Left ventricle myocardium inferior (tissue), 1 donor: ENCODE measurements at places on chromosomes 7 and 10.

GRCh38 chr7:92253251-92253650 lies 7.5 kb downstream of the ANKIB1 start:
- DNase-seq, result no peak

- no peak for DNase-seq
Measured at GRCh38 chr10:21176934-21177480, 279.9 kb upstream of the NEBL start.

DNA sequence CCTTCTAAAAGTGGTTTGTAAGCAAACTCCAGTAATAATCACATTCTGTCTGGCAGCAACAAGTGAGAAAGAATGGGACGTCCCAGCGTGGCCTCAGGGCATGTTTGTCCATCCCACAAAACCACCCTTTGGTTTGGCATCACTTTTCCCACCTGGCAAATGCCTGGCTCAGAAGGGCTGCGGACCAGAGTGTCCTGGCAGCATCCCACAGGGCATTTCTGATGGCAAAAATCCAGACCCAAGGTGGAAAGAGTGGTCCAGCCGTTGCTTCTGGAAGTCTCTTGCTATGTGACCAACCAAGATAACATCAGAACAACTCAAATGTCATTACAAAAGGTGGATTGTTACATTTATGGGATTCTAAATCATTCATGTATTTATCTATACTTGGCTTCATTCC lies 174.4 kb downstream of the CREB5 start:
- no peak for DNase-seq

- DNase-seq, result no peak
Measured at GRCh38 chr7:64433590-64433989, 119.8 kb downstream of the ZNF736 start.

GRCh38 chr10:43735907-43736306 lies 87.2 kb upstream of the ZNF32 start:
- DNase-seq, result no peak

DNA sequence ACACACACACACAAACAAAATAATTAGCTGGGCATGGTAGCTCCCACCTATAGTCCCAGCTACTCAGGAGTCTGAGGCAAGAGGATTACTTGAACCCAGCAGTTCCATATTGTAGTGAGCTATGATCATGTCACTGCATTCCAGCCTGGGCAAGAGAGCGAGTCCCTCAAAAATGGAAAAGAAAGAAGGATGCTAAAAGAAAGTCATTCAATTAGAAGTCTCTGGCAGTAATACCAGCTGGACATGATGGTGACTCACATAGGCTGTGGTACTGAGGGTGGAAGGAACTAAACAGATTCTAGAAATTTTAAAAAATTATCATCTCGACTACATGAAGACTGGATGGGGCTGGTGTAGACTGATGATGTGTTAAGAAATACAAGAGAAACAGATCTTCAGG lies 385.3 kb downstream of the ETV1 start:
- DNase-seq, result no peak
